ENCODE measurements at places on chromosomes 2 and 18.

- peak; percentile 26 for DNase-seq
Measured at GRCh38 chr2:70087702-70088597, 673 bp downstream of the PCBP1 start.

GRCh38 chr2:159803235-159803962, 5.4 kb upstream of the CD302 start:
- DNase-seq = no peak

GRCh38 chr2:31967790-31968189, 43.0 kb downstream of the MEMO1 start:
- no peak for DNase-seq

DNA sequence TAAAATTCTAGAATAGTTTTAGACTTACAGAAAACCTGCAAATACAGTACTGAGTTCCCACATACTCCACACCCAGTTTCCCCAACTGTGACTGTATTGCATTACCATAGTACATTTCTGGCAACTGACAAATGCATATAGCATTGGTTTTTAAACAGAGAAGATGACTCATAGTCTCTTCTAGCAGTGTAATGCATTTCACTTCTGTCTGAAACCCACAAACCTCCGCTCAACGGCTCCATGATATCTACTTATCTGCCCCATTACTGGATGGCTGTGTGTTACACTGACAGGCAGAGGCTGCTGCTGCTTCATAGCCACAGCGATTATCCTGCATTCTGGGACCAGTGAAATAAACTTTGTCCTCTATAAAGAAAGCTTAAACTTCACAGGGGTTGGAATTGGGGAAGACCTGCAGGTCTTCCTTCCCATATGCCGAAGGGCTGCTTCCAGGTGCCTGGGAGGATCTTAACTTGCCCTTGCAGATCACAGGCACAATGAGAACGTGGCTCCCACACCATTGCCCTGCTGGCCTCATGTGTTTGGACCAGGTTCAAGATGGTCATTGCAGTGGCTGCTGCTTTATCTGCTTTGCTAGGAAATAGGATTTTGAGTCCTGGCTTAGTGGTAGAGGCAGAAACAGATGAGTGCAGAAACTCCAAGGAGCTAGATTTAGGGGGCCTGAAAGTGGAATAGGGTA, 742.6 kb upstream of the HS6ST1 start:
- no peak for DNase-seq

GRCh38 chr2:31434911-31435310, 20.4 kb upstream of the XDH start:
- DNase-seq = no peak

GRCh38 chr2:224570328-224570993, 14.7 kb downstream of the CUL3 start:
- no peak for DNase-seq

DNA sequence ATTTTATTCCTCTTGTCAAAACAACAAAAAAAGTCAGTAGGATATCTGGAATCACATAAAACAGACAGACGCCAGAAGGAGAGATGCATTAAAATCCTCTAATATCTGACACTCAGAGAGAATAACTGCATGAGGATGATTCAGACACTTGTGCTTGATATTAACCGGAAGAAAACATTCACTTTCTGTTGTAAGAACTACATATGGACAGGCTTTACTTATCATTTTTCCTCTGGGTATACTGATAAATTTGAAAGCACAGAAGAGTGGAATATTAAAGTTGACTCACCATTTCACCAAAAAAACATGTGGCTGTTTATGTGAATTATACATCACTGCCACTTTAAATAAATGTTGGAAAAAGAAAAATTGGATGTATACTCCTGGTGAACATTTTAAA, 589.1 kb upstream of the CDH2 start:
- DNase-seq = no peak

GRCh38 chr18:23640052-23640451, 22.7 kb downstream of the ANKRD29 start:
- DNase-seq = no peak

- no peak for DNase-seq
Measured at GRCh38 chr2:185215497-185215896, 523.1 kb upstream of the FSIP2 start.

GRCh38 chr2:1988594-1988993, 244.3 kb upstream of the PXDN start:
- DNase-seq = no peak

GRCh38 chr2:194550702-194551101, 1106.3 kb upstream of the SLC39A10 start:
- no peak for DNase-seq

- DNase-seq = no peak
Measured at GRCh38 chr2:39705638-39706037, 39.9 kb downstream of the TMEM178A start.

DNA sequence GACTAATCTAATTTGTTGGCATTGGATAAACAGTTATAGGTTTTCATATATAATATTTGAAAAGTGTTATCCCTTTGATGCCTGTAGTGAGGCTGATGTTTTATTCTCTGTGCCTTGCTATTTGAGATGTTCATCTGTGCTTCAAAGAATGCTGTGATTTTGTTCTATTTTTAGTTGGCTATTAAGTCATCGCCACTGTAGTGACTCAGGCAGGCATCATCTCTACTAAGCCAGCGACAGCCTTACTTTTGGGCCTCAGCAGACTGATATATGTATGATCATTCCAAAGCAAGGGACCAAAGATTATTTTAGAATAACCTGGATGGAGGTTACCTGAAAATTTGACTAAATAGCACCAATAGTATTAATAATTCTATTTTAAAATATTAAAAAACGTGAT, 1674.5 kb upstream of the NXPH2 start:
- peak; percentile 8 for DNase-seq

DNA sequence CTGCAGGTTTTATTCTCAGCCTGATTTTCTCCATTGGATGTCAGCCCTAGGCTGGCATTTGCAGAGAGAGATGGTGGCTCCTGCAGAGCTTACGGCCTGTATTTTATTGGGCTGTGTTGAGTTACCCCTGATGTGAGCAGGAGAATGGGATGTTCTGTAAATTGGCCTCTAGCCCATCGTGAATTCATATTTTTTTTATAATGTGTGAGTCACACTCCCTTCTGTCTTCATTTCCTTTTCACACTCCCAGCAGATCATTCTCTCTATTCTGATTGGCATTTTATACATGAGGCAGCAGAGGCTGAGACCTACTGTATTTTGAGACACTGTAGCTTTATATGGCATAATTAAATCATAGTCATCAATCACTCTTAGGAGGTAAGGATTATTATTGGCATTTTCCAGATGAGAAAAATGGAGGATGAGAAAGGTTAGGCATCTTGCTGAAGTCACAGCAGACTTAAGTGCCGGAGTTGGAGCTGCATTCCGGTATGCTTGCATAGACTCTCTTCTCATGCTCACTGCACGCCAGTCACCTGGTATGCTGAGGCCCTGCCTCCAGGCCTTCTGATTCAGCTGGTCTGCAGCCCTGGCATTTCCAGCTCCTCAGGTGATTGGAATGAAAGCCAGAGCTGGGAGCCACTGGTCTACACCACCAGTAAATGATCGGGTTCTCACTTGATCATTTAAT, 142.4 kb downstream of the NEDD4L start:
- DNase-seq = peak; percentile 41

DNA sequence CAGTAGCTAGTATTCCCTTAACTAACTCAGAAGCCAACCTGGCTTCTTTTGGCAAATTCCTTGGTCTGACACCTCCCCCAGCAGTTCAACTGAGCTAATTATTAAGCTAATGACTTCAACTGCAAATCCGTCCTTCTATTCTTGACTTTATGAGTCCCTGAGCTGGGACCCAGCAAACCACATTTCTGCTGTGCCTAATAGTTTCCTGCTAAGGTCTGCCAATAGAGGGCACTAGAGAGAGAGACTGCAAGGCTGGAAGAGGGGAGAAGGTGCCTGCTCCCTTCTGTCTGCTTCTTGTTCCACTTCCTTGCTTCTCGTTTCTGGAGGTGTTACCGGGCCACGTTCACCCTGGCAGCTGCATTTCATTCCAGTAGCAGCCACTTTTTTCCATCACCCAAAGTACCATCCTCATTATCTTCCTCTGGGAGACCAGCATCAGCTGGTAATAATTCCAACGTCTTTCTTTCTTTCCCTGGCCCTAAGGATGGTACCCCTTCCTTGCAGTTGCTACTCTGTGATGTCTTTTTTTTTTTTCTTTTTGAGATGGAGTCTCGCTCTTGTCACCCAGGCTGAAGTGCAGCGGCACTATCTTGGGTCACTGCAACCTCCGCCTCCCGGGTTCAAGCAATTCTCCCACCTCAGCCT, 352.0 kb downstream of the TNS1 start:
- DNase-seq = no peak

GRCh38 chr2:215403441-215404347, 32.2 kb downstream of the FN1 start:
- DNase-seq = no peak

GRCh38 chr2:160471950-160472349, 21.7 kb downstream of the RBMS1 start:
- no peak for DNase-seq

DNA sequence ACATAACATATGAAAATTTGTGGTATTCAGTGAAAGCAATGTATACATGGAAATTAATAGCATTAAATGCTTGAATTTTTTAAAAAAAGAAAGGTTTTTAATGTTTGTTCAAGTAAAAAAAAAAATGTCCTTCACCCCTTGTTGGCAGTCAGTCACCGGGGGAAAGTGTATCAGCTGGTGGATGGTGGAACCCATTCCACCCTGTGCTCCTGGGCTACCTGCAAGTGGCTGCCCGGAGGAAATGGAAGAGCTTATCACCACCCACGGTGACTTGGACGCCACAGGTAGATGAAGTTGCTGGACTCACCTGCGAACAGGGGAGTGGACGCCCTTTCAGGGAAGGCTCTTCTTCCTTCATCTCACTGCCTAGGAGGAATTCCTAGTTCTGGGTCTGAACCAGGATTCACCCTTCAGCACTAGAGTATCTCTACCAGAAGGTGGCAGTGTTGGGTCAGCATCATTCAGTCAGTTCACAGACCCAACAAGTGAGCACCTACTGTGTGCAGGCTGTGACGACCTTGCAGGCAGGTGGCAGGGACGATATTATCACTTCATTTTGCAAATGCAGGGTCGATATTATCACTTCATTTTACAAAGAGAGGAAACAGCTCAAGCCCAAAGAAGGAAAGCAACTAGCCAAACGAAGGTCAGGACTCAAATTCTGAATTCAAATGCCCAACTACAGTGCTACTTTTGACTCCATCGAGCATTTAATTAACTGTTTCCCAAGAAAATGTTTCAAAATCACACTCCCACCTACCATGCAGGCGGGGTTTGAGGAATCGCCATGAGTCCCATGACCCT, 35.8 kb downstream of the CIB4 start:
- no peak for DNase-seq

- no peak for DNase-seq
Measured at GRCh38 chr2:181778621-181779201, 98.4 kb upstream of the NEUROD1 start.

DNA sequence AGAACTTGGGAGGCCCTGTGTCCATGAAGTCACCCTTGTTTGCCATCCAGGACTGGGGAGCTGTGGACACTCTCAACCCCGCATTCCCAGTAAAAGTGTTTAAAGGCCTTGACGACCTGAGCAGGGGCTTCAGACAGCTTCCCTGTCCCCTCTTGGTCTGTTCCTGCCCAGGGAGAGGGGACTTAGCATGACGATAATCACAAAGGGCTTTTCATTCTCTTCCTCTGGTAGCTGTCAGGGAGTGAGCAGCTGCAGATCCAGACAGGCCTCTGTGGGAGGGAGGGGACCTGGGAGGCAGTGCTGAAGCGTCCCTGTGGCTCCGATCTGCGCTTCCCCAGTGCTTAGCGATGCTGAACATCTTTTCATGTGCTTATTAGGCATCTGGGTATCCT, 77.8 kb upstream of the HS6ST1 start:
- DNase-seq = no peak

DNA sequence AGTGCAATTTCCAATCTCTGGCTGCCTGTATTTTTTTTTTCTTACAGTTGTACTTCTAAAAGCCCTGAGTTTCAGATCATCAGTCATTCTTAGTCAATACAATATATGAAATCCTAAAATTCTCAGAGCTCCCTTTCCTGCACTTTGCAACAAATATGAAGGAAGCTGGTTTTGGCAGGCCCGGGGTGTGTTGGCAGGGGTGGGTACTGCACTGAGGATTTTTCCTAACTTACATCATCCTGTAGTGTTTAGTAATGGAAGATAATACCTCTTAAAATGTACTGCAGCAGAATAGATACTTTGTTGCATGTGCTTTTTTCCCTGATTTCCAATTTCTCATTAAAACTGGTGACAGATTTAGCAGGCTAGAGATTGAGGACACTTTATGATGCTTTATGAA, 374.6 kb downstream of the PTH2R start:
- DNase-seq = no peak

DNA sequence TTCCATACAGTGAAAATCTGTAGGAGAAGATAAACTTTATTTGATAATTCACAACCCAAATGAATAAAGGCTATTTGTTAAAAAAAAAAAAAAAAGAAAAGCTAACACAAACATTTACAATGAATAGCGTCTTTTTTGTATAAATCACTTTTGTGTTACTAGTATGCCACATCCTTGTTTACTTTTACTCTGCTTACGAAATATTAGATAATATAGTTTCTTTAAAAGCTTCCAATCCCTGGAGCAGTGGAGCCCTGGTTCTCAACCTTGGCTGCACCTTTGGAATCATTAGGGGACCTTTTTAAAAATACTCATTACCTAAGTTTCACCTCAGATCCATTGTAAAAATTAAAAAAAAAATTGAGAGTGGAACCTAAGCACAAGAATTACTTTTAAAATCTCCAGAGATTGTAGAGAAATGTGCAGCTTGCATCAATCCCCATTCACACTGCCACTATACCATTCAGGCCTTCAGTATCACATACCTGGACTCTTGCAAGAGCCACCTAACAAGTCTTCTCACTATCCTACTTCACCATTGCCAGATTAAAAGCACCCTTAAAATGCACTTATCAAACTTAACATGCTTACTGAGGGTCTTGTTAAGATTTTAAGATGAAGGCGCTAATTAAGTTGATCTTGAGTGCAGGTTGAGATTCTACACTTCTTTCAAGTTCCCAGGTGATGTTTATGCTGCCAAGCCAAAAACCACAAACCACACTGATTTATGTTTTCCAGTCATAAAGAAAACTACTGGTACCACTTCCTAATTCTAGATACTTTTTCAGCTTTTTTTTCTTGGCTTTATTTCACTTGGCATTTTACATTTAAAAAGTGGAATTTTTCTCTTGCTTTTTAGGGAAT, 59.7 kb upstream of the ZC3H15 start:
- no peak for DNase-seq
